ENCODE measurements at places on chromosomes 5 and 9. TPM values are rescaled to one million over a fixed set of nuclear protein-coding genes. Genes with fewer than 3 reads are reported as not detected.

VCAN gene
- total RNA-seq: 15.2 TPM

MRPS30 gene
- 36.2 TPM for total RNA-seq

PCDHA1 gene
- total RNA-seq: not detected

IL3 gene
- total RNA-seq: not detected

DNA sequence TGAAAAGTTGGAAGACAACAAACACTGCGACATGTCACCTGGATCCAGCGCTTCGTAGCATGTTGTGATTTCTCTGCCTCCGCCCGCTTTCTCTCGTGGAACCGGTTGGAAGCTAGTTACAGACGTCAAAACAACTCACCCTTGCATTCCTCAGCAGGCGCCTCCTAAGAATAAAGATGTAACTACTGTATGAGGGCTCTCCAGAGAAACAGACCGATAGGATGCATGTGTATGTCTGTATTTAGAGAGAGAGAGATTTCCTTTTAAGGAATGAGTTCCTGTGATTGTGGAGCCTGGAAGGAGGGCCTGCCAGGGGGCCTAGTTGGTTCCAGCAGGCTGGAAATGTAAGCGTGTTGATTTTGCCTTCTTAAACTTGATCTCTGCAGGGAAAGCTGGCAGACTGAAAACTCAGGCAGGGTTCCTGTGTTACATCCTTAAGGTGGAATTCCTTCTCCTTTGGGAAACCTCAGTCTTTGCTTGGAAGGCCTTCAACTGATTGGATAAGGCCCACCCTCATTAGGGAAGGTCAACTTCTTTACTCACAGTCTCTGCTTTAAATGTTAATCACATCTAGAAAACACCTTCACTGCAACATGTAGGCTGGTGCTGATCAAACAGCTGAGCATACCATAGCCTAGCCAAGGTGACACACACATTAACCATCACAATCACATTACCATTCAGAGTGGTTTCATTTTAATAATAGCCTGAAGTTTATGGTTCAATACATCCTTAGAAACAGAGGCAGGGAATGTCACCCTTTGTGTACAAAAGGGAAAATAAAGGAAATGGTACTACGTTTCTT, 163.8 kb downstream of the SYK start:
- no peak for DNase-seq
